NCI-H446 (cell line): ENCODE measurements at places on chromosomes 7 and 10.

- peak; percentile 2 for DNase-seq
These were observed 11.7 kb downstream of the NOBOX start for GRCh38 chr7:144391823-144392255.

- no peak for DNase-seq
These were observed 177.1 kb downstream of the CDK14 start for GRCh38 chr7:90773269-90773668.

- DNase-seq: no peak
These were observed 27.3 kb downstream of the EMX2 start for GRCh38 chr10:117569610-117570390.

DNA sequence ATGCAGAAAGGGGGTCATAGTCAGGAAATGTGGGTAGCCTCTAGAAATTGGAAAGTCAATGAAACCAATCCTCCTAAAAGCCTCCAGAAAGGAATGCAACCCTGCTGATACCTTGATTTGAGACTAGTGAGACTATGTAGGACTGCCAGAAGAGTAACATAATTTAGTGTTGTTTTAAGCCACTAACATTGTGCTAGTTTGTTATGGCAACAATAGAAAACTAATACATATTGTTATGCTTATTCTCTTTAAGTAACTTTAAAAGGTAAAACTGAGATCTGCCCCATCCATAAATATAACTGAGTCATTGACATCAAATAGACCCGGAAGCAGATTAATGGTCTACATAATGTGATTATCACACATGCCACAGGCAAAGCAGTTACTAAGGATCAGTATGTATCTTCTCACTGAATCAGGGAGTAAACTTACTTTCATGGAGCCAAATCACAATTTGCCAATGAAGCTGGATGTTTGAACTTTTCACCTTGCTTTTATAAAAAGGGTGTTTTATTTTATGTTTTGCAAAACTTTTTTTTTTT, 146.4 kb upstream of the TMEM106B start:
- DNase-seq: no peak

- DNase-seq: no peak
These were observed 7.6 kb upstream of the LARP4B start for GRCh38 chr10:938941-939678.

DNA sequence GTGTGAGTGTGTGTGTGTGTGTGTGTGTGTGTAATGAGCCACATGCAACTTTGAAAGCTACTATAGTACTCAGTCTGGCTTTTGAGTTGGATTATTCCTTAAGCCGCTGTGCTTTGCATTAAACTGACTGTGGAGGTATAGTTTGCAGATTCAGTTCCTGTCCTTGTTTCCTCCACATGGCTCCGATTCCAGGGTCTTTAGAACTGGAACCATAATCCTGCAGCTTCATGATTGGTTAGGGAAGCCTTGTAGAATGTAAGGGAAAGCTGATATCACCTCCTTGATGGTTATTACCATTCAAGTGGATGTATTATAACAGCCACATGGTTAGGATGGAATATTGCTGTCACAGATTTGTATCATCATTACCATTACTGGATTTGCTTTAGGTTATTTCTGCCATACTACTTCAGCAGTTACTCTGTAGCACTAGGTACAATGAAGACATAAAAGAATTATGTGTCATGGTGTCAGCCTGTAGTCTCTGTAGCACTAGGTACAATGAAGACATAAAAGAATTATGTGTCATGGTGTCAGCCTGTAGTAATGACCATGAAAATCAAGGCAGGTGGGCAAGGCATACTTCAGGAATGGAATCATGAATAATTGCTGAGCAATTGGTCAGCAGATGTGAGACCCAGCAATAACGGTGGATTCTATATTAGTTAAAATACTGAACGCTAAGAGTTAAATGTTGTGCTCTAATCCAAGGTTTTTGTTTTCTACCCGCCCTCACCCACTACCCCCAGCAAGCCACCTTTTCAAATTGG, 275.1 kb upstream of the FZD1 start:
- no peak for DNase-seq

GRCh38 chr7:19899529-19899928, 126.1 kb upstream of the TMEM196 start:
- no peak for DNase-seq

- no peak for DNase-seq
These were observed 144.0 kb upstream of the ITGB1 start for GRCh38 chr10:33102071-33102470.

DNA sequence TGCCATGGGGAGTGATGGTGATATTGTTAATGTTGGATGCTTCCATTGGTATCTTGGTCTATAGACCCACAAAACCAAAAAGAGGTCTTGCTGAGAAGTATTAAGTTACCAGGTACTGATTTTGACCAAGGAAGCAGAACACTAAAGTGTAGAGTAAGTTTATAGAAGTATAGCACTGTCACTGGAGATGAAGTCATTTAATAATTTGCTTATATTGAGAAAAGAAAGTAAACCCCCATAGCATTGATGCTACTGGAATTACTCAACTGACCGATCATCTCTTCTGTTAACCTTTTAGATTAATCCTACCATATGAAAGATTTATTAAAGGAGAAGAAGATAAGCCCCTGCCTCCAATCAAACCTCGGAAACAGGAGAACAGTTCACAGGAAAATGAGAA, 183.2 kb downstream of the RTKN2 start:
- no peak for DNase-seq

GRCh38 chr7:15559416-15559928, 2.3 kb downstream of the AGMO start:
- DNase-seq: peak; percentile 10

GRCh38 chr10:97494151-97494550, 4.1 kb downstream of the MMS19 start:
- DNase-seq: no peak

DNA sequence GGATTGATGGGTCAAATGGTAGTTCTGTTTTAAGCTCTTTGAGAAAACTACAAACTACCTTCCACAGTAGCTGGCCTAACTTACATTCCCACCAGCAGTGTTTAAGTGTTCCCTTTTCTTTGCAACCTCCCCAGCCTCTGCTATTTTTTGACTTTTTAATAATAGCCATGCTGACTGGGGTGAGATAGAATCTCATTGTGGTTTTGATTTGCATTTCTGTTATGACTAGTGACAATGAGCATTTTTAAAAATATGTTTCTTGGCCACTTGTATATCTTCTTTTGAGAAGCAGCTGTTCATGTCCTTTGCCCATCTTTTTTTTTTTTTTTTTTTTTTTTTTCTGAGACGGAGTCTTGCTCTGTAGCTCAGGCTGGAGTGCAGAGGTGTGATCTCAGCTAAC, 155.2 kb upstream of the BMPER start:
- DNase-seq: no peak

GRCh38 chr7:92762851-92763250, 73.5 kb downstream of the CDK6 start:
- DNase-seq: no peak

- no peak for DNase-seq
These were observed 229.1 kb downstream of the PLXNA4 start for GRCh38 chr7:132347123-132347522.

DNA sequence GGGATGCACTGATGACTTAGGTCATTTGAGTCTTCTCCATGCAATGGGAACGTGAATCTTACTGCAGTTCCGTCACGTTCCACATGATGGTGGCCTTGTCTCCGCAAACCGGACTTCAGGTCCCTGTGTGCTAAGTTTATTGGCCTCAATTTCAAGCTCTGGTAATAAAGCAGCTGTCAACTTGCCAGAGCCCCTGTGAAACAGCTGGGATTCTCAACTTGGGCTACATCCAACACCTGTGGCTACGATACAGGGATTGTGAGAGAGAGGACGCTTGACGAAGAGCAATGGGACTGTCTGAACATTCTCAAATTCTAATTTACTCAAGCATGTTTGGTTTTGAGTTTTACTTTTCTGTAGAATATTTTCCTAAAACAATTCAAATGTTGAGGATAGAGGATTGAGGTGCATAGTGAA, 174.2 kb downstream of the PTN start:
- DNase-seq: peak; percentile 70

DNA sequence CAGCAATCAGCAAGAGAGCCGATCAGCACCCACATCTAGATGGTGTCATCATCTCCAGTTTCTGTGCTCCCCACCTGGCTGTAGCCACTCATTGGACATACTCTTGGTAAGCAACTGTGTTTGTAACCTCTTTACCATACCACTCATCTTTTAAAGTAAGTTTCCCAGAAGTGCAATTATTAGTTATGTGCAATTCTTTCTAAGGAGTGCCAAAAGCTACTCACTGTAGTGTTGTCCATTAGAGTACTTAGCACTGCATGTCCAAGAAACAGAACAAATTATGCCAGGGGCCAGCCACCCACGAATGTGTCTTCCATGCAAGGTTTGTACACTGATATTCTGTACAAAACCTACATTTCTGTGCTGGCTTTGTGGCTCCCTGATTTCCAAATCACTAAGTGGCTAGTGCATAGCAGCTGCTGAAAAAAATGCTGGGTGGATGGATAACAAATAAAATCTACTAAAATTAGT, 131.9 kb downstream of the SRPK2 start:
- no peak for DNase-seq

DNA sequence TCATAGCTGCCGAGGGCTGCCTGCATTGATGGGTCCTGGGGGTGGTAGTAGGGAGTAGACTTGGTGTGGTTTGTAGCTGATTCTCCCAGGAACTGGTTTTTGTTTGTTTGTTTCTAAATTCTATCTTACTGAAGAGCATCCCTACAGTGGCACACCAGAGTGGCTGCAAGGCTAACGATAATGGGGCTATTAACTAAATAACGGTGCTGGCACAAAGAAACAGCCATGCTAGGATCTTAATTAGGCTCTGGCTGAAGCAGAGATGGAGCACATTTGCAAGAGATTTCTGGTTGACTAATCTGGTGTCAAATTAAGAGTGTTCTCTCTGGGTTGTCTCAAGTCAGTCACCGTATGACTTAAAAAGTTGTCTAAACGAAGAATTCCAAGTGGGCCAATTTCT, 590.0 kb downstream of the NRG3 start:
- peak; percentile 79 for DNase-seq

DNA sequence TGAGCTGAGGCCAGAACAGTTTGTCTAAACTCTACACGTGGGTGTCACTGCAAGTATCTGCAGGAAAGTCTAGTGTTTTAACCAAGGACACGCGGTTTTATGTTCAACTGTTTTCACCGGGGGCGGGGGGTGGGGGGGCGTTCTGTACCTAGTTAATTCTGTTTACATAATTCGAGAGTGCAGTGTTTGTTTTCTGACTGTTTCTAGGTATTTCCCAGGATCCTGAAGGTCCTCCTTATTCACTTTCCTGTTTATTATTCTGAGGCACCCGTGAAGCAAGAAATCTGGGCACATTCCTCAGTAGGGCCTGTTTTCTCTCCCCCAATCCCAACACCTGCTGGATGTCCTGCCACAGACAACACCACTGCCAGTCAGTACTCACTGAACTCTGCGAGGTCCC, 7.6 kb downstream of the LOXL4 start:
- no peak for DNase-seq

DNA sequence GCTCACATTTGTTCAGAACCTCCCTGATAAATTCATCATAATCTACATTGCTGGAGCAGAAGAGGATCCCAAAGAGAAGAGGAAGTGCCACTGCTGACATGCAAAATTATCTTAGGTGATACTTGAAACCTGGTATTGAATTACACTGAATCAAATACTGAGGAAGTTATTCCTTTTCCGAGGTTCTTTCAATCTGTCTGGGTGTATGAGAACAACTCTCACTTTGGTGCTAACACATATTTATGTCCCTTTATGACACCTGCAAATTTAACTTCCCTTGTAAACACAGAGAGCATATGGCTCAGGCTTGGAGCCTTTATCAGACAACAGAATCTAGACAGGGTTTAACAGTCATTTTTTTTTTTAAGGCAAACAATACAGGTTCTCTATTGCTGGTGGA, 131.4 kb downstream of the SRPK2 start:
- DNase-seq: no peak

- DNase-seq: no peak
These were observed 114.6 kb upstream of the LYZL2 start for GRCh38 chr10:30744106-30744505.

DNA sequence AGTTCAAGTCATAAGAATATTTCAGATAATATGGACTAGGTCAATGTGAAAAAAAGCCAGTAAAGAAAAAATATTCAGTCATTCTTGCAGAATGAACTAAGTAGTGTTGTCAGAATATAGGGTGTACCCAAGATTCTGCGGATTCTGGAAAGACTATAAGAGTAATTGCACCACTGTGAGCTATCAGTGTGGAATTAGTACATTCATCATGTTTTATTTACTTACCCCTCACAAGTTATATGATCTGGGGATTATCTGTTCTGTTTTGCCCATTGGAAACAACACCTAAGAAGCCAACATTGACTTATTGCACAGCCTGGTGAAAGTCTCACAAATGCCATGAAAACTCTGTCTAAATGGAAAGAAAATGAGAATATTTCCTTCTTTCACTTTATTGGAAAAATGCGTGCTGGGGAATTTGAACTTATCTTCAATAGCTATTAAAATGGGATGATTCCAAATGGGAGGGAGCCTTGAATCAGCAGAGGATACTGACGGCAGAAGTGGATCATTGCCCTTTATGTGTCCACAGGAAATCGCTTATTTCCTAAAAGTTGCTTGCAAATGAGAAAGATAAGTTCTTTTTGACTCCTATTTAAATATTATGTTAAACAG, 563.3 kb upstream of the POM121L12 start:
- DNase-seq: no peak

DNA sequence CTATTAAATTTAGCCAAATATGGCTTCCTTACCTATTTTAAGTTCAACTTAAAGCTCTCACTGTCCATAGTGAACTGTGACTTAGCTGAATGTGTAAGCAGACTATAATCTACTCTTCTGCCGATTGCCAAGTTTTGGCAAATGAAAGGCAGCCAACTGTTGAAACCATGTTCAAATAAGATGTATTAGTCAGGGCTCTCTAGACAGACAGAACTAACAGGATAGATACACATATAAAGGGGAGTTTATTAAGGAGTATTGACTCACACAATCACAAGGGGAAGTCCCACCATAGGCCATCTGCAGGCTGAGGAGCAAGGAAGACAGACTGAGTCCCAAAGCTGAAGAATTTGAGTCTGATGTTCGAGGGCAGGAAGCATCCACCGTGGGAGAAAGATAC, 837.7 kb upstream of the AUTS2 start:
- DNase-seq: no peak

GRCh38 chr10:117616179-117616578, 73.6 kb downstream of the EMX2 start:
- no peak for DNase-seq

- no peak for DNase-seq
These were observed 28.9 kb upstream of the NPY start for GRCh38 chr7:24255139-24255538.

DNA sequence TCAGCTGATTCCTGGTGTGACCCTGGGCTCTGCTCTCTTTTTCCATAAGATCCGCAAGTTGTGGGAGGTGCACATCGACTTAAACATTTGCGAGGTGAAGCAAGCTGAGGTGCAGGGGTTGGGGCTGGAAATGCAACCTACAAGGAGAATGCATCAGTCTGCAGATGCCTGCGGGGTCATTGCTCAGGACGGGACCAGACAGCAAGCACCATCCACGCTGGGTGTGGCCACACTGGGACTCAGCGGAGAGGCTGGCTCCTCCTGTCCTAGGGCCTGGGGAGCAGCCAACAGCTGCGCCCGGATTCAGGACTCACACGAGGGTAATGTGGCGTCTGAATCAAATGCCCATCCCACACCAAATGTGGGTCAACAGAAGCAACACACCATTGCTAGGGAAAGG, 33.8 kb downstream of the STK32C start:
- no peak for DNase-seq

GRCh38 chr7:103934508-103934907, 55.0 kb downstream of the RELN start:
- DNase-seq: no peak
